Activated T-cell treated with anti-CD3 and anti-CD28 coated beads for 4 hours (primary cell): ENCODE measurements at places on chromosomes 7 and 10.

- DNase-seq = no peak
These were observed at the start of gene ACTA2 for GRCh38 chr10:88952647-88953111. ACTA2 (minus strand) TSS chr10:88952773; CDS start chr10:88948930, 3,843 bp downstream.

DNA sequence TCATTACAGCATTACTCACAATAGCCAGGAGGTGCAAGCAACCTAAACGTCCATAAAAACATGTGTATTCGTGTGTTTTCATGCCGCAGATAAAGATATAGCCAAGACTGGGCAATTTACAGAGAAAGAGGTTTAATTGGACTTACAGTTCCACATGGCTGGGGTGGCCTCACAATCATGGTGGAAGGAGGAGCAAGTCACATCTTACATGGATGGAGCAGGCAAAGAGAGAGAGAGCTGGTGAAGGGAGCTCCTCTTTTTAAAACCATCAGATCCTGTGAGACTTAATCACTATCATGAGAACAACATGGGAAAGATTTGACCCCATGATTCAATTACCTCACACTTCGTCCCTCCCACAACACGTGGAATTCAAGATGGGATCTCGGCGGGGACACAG, 33.0 kb downstream of the PDLIM1 start:
- no peak for DNase-seq

DNA sequence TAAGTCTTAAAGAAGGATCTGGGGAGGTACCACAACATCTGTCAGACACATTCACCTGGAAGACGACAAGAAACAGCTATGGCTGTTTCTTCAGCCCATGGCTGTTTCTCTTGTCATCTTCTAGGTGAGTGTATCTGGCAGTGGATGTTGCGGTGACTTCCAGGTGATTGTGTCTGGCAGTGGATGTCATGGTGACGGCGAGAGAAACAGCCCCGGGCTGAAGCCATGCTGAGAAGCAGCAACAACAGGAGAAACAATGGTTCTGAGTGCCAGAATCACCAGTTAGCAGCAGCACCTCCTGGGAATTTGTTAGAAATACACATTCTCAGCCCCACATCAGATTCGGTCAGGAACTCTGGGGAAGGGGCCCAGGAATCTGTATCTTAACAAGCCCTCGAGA, 68.6 kb upstream of the SYPL1 start:
- DNase-seq = no peak

GRCh38 chr10:25682203-25682851, 251.7 kb upstream of the MYO3A start:
- no peak for DNase-seq

DNA sequence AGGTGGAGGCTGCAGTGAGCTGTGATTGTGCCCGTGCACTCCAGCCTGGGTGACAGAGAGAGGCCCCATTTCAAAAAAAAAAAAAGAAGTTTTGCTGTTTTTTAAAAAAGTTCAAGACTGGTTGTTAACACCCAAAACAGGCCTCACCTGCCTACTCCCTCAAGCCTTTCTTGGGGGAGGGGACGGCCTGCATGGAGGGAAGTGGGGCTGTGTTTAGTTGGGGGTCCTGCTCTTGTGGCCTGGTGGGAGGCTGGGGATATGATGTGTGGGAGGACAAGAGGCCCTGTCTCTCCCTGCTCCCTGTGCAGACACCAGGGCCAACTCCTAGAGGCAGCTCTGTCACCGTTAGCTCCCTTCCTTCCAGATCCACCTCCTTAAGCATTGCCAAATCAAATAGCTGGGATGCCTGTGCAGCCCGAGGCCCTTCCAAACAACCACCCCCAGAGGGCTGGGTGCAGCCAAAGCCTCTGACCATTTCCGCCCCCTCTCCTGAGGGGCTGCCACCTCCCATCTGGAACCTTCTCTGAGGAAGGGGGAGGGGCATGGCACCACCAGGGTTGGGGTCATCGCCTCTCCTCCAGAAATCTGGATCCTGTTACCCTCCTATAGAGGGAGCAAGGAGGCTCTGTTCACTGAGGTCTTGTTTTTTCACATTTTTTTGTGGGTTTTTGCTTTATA, 32.9 kb upstream of the ANKRD2 start:
- DNase-seq = no peak

DNA sequence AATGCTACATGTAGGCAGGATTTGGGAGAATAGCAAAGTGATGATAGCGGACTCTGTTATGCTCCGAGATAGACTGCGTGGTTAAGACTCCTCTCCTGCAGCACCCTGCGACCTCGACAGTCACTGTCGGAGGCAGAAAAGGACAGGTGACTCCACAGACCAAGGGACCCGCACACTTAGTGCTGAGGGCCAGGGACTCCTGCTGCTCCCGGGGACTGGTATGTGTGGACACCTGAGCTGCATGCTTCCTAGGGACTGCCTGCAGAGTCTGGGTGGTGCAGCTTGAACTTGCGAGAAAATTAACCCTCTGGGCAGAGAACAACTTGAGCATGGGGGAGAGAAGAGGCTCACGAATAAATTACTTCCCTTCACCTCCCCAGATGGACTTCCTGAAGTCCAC, 407.1 kb upstream of the PFKP start:
- DNase-seq = no peak

DNA sequence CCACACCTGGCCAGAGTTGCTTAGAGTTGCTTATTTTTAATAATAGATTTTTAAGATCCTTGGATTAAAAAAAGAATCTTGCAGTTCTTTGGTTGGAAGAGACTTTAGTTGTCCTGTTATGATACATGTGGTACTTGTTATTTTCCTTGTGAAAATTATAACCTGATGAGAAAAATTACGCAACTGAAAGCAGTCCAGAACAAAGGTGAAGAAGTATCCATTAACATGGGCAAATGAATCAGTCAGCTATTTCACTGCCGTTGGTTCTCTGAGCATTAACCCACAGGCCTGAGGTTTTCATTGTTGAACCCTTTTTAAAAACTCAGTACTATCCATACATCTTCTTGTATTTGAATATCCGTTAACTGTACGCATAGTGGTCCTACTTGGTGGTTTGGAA, 68.2 kb downstream of the GALNT11 start:
- no peak for DNase-seq

DNA sequence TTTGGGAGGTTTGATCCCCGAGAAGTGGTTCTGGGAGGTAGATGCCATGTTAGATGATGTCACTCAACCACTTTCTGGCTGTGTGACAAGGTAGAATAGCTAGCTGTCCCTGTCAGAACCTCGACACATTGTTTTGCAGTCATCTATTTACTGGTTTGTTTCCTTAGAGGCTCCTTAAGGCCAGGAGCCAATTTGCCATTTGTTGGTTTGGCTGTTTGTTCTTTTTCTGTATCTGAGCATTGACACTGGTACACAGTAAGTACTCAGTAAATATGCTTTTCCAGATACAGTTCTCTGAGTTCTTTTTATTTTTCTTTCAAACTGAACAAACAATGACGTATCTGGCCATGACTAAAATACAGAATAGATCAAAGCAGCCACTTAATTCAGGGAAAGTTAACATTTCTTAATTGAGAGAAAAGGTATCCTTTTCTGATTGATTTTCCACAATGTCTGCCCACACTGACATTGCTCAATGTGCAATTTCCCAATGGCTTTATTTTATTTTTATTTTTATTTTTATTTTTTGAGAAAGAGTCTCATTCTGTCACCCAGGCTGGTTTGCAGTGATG, 121.6 kb downstream of the SPAG6 start:
- DNase-seq = no peak

DNA sequence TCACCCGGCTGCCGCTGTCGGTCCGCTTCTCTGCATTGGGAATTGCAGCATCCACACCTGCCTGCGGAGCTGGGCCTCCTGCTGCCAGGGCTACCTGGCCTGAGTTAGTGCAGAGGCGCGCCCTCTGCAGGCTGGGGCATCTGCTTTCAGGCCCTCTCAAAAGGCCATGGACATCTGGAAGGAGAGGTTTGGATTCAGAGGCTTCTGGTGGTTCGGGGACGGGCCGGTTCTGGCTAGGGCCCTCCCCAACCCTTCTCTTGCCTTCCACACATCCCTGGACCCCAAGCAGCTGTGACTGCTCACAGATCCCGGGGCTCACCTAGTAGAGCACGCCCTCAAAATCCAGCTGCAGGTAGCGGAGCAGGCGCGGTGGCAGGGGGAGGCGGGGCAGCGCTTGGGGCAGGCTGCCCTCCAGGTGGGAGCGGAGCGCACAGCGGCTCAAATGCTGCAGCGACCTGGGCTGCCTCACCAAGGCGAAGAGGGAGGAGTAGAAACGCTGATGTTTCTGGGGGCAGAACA, 8.4 kb upstream of the GBX1 start:
- no peak for DNase-seq

DNA sequence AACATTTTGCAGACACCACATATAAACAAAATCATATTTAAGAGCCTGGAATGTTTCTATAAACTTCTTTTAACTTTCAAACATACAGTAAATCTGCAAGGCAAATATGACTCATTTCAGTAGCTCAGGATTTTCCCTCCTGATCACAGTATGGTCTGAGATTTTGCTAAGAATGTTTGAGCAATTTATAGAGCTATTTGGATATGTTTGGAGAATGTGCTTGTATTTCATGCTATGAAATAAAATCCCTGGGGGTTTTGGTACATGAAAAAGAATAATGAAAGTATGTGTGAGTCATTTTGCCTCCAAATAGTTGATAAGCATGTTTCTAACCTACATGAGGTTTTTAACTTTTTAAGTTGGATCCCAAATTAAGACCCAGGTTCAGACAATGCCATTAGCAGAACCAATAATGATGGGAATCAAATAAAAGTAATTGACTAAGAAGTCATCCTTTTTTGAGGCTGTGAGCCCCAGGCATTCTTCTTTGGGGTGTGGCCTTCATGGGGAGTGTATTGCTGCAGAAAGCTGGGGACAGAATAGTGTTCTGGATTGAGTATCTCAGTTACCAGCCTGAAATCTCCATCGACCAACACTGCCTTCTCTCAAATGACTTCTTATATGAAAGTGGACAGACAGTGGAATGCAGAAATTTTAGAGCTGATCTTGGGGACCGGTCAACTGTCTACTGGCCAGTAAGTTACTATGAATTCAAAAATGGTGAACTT, 66.1 kb upstream of the AGBL3 start:
- no peak for DNase-seq

DNA sequence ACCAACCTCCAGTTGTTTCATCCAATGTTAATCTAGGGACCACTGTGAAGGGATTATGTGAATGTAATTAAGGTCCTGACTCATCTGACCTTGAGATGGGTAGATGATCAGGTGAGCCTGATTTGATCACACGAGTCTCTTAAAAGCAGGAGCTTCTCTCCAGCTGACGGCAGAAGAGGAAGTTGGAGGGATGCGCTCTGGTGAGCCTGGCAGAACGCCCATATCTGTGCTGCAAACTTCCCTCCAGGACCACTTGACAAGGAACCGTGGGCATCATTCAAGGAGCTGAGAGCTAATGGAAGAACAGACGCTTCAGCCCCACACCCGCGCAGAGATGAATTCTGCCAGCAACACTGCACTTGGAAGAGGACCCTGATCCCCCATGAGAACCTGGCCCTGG, 642.4 kb downstream of the TNS3 start:
- no peak for DNase-seq

GRCh38 chr7:141649865-141650634, 51.9 kb downstream of the DENND11 start:
- no peak for DNase-seq

DNA sequence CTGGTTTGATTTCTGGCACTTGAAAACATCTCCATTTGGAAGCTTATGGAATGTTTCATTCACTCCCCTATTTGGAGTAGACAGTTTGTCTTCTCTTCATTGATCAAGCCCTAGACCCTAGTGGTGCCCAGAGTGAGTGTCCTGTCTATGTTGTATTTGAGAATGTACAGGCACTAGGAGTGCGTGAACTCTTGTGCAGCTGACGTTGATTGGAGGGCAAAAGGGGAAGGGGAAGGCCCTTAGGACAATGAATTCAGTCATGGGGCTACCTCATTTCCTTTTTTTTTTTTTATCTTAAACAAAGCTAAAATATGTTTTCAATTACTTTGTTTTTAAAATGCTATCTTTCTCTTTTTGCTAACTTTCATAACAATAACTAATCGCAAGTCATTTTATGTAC, 66.5 kb downstream of the ADD3 start:
- DNase-seq = no peak

- DNase-seq = no peak
These were observed 36.5 kb downstream of the JMJD1C start for GRCh38 chr10:63429281-63429680.

DNA sequence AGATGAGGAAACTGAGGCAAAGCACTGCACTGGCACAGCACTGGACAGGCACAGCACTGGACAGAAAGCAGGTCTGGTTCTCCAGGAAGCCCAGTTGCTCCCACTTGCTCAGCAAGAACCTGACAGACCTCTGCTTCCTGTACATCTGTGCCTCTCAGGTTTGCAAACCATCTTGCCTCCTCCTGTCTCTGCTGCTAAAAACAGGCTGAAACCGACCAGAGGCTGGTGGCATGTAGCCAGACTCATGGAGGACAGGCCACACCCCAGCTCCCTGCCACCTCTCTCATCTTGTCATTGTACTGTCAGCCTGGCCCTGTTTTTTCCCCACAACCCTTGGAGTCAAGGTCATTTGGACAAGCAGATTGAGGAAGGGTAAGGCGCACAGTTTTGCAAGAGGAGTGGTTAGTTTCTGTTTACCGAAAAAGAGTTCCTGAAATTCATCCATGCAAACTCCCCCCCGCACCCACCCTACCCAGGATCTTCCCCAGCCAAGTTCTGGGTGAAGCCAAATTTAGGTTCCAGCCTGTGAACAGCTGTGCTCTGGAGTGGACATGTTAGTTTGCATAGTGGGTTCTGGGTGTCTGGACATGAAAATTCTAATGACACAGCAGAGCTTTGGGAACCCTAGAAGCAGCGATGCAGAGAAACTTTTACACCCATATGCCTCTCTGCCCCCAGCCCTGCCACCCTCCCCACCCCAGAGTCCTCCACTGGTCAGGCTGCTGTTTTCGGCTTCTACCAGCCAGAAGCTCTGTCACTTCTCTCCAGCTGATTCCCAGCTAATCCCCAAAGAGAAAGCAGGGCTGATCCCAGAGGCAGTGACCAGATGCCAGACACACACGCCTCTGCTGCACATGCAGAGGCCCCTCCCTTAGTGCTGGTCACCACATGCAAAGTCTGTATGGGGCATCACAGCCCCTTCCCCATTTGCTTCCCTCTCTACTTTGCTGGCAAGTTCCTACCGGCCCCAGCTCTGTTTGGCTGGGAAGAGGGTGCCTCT, 8.5 kb upstream of the C10orf105 start:
- DNase-seq = no peak

DNA sequence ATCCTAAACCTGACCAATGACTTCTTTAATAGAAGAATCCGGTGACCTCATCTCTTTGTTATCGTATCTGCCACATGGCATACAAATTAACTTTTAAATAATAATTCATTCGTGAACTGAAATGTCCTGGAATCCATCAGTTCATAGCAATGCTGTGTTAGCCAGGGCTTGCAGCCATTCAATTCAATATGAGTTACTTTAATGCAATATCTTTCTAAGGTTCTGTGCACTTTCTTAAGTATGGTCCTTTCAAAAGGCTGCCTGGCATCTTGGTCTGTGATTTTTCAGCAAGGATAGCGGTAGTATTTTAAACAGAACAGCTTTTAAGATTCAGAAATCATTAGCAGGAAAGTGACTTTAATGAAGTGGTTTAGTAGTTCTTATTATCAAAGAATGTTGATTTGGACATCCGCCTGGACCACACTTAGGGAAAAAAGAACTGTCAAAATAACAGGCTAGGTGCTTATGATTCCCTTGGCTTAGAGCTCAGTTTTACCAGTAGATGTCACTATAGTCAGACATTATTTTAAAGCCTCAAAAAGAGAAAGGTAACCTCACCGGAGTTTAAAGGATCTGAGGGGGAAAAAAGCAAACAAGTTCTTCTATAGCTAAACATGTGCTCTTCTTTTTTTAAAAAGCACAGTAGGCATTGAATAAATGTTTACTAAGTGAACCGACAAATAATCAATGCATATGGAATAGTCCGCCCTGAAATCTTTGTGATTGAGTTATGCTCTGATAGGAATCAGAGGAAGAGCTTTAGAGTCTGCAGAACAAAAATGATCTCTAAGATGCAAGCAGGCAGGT, 22.7 kb downstream of the SLC35G1 start:
- DNase-seq = no peak
